ENCODE measurements at places on chromosomes 7 and 10.

- no peak for DNase-seq
Observed at GRCh38 chr10:15672469-15672868, 47.3 kb downstream of the ITGA8 start.

GRCh38 chr7:372932-373791, 83.2 kb downstream of the FOXL3 start:
- no peak for DNase-seq

DNA sequence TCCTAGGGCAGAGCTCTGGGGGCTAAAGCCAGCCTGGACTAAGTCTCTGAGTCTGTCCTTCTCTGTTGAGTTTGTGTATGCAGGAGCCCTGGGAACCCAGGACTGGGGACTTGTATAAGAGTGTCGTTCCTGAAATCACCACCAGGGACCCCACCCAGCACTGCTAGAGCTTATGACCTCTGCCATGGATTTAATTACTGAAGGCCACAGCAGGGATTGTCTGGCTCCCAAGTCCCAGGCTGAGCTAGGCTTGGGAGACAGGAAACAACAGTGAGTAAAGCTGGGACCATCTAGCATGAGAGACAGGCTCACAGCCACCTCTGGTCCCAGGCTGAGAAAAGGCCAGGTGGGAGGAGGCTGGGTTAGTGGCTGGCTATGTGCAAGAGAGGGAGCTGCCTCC, 1.4 kb upstream of the TSPAN15 start:
- DNase-seq = peak; percentile 26

DNA sequence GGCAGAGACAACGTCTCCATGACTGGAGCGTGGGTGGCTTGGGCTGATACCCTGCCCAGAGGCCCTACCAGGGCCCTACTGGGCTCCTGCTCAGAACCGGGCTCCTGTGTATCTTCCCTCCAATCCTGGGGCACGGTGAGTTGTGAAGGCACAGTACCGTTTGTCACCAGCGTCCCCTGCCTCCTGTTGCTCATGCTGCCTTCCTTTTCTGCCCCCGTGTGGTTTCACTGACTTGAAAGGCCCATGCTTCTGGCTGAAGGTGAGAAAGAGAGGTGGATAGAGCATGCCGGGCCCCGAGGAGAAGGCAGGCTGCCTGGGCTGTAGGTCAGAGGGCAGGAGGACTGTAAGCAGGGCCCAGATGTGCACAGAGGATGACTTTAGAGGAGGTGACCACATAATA, 9.1 kb upstream of the DMBT1 start:
- DNase-seq = no peak

DNA sequence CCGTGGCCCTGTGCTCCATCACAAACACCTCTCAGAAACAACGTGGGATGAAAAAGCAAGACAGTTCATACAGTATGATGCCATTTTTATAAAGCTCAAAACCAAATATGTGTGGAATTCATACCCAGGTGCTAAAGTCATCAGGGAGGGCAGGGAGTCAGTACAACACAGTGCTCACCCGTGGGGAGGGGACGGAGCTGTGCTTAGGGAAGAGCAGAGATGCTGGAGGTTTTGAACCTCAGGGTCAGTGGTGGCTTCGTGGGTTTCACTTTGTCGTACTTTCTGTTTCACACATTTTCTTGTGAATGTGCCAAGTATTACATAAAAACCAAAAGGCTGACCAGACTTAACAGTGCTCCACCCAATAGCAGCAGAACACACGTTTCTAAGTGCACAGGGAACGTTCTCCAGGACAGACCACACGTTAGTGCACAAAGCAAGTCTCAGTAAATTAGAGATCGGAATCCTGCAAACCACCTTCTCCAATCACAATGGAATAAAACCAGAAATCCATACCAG, 21.2 kb downstream of the ZMIZ2 start:
- peak; percentile 60 for DNase-seq

DNA sequence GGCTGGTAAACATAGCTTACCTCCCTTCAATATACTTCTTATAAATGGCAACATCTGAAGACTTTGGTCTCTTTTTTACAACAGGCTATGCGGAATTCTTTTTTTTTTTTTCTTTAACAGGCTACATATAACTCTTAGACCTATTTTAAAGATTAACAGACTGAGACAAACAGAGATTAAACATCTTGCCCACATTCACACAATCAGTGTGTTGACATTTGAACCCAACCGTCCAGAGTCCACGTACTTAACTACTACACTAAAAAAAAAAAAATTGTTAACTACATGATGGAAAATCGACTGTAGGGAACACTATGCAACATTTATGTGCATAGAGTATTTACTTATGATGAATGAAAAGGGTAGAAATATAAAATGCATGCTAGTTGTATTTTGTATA, 298.5 kb downstream of the ELMO1 start:
- DNase-seq = no peak

DNA sequence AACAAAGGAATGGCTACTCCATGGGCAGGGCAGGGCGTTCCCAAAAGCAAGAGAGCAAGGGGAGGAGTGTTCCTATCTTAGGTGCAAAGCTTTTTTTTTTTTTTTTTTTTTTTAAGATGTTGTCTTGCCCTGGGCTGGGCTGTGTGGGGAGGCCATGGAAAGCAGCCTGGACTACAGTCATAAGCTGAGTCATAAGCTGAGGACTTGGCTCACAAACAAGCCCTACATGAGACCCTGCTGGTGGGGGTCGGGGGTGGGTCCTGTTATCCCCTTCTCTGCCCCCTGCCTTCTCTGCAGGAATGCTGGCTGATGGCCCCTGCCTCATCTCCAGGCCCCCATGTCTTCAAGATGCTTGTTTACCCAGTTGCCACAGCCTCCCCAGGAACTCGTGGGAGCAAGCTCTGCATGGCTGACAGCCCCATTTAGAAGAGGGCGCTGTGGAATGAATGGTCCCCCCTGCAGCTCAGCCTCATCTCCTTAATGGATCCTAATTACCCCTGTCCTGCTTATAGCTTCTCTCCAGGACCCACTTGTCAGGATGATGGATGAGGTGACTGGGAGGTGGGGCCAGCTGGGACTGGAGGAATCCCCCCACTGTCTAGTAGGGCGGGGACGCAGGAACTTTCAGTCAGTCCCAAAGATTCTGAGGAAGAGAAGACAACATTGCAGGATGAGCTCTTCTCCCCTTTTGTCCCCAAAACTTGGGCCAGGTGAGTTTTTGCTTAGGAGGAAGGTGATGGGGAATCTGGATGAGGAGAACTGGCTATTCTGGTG, 340.8 kb upstream of the PODXL start:
- DNase-seq = peak; percentile 81

DNA sequence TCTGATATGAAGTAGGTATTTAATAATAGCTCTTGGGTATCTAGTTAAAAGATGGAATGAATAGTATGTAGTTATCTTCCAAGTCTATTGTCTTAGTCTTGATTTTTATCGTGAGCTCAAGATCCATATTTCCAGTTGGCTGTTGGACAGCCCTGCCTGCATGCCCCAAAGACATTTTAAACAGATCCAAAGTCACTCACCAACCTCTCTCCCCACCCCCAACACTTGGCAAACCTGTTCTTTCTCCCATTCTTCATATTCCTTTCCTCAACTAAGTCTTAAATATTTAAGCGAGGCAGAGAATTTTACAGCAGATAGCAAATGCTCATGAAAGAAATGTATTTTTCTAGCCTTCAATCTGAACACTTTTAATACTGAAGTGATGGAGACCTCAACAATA, 80.7 kb upstream of the PALS2 start:
- no peak for DNase-seq

DNA sequence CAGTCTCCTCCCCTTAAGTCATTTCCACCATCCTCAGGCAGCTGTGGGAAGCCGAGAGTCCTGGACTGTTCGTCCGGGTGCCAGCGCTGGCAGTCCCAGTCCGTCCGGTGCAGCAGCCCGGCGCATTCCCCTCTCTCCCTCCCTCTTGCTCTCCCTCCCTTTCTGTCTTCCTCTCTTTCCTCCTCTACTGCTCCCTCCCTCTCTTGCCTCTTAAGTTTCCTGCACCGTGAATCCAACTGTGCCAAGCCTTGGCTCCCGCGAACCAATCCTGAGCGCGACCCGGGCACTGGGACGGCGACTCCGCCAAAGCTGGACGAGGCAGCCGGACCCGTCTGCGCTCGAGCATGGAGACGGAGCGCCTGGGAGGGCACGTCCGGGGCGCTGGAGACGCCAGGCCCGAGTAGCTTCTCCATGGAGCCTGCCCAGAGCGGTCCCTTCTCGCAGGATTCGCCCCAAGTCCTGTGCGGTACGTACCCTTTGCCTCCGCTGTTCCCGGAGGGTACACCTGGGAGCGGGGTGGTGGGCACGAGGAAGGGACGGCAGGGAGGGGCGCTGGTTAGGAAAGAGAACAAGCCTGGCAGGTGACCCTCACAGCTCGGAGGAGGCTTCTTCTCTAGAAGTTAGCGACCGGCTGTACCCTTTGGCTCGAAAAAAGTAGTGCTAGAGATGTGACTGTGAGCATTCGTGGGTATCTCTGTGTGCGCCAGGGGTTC, 1.0 kb downstream of the NXPH1 start:
- no peak for DNase-seq

DNA sequence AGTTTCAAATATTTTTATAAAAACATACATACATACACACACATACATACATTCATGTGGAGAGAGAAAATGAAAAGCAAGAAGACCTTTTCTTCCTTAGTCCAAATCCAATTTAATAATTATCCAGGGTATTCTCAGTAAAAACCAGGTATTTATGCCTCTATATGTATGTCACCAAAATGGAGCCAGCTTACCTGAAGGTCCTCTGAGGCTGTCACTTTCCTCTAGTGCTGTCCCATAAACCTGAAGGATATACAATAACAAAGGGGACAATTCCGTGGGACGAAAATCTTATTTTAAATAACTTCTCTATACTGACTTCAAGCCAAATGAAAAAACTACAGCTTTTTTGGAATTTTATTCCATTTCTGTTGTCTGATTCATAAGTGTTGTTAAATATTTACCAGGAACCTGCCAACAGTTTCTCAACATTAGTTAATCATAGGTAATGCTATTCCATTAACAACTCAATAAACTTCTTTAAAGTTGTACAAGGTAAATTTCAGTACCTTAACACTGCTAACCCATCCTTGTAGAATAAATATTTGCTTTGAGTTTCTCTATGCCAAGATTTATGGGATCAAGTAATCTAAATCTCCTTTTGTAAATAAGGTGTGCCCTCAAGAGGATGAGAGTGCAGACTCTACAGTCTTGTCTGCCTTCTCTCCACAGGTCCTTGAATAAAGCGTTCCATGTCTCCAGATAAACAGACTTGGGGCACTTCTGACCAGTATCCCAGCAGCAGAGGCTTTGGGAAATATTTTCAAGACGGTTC, 260.3 kb downstream of the AHR start:
- DNase-seq = peak; percentile 31

GRCh38 chr10:17138460-17139042, 8.9 kb upstream of the CUBN start:
- no peak for DNase-seq

DNA sequence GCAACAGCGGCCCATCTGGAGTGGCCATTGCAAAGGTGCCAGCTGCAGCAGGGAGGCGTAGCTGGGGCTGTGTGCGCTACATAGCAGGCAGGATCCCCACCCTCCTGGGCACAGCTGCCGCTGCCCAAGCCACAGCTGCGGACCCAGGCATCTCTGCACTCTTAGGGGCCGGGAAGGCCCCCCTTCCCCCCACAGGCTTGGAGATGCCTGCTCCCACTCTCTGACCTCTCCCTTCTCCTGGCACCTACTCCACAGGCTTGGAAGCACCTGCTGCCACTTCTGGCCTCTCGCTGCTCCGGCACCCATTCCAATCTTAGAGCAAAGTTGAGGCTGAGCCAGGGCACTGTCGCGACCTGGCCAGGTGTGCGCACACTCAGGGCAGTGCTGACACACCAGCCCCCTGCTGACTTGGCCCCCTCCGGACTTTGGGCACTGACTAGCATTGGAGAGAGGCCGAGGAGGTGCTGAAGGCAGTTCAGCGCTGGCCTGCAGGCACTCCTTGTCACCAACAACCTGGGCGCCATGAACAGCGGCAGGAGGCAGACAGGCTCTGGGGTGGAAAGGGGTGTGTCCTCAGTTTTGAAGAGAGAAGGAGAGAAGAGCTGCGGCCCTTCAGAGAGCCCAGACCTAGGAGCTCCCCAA, 18.4 kb downstream of the RBM48 start:
- no peak for DNase-seq

GRCh38 chr7:33201821-33202220, 72.5 kb downstream of the BBS9 start:
- no peak for DNase-seq

- peak; percentile 59 for DNase-seq
Observed at GRCh38 chr7:76377186-76377918, 18.6 kb upstream of the YWHAG start.

DNA sequence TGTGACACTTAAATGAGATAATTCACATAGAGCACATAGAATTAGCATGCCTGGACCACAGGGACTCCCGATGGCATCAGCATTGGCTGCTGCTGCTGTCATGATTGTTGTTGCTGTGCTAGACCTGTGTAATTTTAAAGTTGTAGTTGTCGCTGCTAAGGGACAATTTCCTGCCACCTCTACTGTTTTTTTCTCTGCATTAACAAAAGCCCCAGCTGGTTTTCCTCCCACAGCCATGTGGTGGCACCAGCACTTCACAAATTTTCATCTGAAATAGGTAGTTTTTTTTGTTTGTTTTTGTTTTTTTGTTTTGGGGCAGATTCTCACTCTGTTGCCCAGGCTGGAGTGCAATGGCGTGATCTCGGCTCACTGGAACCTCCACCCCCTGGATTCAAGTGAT, 25.4 kb upstream of the PRXL2A start:
- DNase-seq = peak; percentile 15

DNA sequence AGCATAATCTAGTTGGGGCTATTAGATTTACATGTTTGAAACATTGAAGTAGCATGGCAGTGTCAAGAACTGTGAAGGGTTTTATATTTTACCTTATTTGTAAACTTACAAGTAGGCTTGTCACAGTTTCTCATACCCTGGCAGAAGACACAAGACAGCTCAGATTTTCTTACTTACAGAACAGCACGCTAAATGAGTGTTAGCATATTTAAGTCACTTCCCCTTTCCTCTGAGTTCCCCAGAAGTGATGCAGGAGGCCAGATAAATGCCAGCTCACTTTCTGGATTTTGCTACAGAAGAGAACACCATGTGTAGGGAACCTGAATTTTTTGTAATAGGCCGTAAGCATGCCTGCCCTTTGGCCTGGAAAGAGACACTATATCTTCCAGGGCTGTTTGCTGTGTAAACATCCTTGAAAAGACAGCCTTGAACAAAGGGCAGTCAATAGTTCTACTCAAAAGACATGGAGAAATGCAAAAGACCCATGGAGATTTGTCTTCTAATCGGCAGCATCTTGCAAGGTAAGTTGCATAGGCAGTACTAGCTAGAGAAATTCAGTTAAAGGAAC, 279.1 kb downstream of the PHF14 start:
- DNase-seq = no peak

DNA sequence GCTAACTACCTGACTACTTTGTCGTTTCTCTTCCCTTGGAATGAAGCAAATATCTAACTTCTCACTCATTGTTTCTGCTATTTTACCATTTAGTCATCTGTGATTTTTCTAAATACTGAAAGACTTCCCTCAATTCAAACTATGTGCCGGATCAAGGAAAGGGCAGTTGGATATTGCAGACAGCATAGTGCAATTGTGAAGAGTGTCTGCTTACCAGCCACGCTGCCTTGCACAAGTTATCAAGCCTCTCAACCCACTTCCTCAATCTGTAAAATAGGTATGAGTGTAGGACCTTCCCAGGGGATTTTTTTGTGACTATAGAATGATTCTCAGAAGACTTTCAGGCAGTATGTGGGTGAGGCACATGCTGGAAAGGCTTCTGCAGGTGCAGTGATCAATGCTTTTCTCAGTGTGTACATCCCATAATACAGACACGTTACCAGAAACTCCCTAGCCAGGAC, 54.3 kb downstream of the EGFR start:
- DNase-seq = peak; percentile 64

- no peak for DNase-seq
Observed at GRCh38 chr7:53237344-53237913, 202.0 kb downstream of the POM121L12 start.
